CD4-positive, alpha-beta T cell treated with Interferon gamma for 1 hour (primary cell): ENCODE measurements at places on chromosomes 12 and 14.
A peak's percentile ranks its signal among the peaks of the same experiment; 100 is the strongest.

DNA sequence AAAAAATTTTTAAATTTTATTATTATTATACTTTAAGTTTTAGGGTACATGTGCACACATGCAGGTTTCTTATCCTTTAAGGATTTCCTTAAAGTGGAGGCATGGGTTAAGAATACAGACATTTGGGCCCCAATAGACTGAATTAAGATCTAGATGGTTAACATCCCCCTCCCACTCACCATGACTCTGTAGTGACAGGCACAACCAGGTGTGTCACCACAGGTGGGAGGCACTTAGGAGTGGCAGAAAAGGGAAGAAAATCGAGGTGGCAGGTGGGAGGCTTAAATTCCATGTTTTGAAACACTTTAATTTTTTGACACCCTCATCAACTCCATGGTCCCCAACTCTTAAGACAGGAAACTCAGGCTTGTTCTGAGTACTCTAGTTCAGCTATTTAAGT is 37.6 kb upstream of the GRIP1 start:
- no peak for DNase-seq

- no peak for DNase-seq
These were observed 71.1 kb upstream of the ZDHHC17 start for GRCh38 chr12:76692846-76693245.

GRCh38 chr12:90013409-90013808 is 304.8 kb upstream of the ATP2B1 start:
- peak; percentile 16 for DNase-seq

DNA sequence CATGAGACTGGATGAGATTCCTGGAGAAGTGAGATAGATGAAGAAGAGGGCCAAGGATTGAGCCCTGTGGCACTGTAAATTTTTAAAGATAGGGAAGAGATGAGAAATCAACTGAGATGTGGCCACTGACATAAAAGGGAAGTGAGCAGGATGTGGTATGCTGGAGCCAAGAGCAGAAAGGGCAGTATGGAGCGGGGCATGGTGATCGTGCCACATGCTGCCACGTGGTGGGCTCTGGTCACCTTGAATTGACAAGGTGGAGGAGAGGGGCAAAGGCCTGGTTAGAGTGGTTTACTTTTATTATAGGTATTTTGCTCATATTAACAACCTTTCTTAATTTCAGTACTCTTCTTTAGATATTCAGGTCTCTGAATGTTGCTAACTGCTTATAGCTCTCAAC is 257.9 kb downstream of the NEDD1 start:
- DNase-seq = no peak

- DNase-seq = no peak
These were observed 26.3 kb downstream of the SYNE3 start for GRCh38 chr14:95490138-95490509.

DNA sequence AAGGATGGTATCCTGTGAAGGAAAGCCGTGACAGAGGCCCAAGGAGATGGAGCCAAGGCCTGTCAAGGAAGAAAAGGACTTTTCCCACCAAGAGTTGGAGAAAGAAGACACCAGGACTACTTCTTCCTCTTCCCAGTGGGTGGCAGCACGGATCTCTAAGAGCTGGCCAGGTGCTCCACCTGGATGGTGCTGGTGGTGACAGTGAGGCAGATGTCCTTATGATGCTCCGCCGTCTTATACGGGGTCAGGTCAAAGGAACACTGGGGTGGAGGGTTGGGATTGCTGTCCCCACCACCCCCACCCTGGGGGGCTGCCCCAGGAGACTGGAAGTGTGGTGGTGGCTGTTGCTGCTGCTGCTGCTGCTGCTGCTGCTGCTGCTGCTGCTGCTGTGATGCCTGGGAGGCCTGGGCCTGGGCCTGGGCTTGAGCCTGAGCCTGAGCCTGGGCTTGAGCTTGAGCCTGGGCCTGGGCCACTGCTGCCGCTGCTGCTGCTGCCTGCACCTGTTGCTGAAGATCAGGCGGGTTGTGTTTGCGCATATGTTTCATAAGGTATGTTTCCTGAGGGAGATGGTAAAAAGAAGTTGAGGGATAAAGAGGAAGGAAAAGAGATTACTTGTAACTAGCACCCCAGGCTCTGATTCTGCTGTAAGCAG is 4.8 kb upstream of the ING4 start:
- no peak for DNase-seq

GRCh38 chr14:103243764-103244737 is 90.0 kb upstream of the EIF5 start:
- no peak for DNase-seq

GRCh38 chr12:48934312-48934706 is 9.0 kb upstream of the FKBP11 start:
- DNase-seq = no peak
